ENCODE measurements at places on chromosomes 12 and 14.

DNA sequence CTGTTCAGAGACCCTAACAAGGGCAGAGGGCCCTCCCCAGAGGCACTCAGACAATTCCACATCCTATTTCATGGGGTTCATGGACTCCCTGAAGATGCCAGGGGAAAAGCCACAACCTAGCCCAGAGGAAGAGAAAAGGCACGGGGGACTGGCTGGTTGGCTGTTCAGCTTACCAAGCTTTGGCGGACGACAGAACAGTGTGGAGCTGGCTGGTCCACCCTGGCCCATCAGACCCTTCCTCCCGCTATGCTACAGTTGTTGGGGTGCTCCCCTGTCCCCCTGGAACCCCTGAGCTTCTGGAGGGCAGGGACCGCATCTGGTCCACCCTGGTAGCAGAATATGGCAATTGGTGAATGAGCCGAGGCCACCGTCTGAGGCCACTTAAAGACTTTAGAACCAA lies 6.3 kb downstream of the TESC start:
- no peak for DNase-seq

GRCh38 chr12:8493084-8493483 lies 20.2 kb upstream of the CLEC4D start:
- no peak for DNase-seq

DNA sequence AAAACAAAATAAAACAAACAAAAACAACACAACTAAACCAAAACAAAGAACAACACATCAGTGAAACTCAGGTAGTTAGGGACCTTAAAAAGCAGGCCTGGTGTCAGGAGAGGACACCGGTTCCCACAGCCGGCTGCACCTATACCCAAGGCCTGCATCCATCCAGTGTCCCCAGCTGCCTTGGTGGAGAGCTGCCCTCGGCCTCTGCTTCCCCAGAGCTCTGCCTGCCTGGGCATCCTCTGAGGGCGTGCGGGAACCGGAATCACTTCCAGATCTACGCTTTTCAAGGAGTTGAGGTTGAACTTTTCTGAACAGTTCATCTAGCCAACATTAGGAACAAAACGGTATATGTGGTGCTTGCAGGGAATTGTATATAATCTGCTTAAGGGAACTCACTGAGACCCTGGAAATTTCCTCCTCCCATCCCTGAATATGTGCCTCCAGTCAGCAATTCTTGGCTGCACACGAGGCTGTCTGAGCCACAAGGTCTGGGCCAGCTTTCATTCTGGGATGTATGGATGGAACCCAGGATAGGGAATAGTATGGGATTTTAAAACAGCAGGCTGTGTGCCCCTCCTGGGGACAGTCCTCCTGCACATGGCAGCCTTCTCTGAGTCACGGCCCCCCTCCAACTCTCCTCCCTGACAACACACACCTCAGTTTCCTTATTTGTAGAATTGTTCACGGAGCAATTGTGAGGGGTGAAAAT lies 319.0 kb upstream of the RTL1 start:
- no peak for DNase-seq

- DNase-seq = no peak
Observed at GRCh38 chr14:54206516-54206915, 190.3 kb upstream of the CDKN3 start.

DNA sequence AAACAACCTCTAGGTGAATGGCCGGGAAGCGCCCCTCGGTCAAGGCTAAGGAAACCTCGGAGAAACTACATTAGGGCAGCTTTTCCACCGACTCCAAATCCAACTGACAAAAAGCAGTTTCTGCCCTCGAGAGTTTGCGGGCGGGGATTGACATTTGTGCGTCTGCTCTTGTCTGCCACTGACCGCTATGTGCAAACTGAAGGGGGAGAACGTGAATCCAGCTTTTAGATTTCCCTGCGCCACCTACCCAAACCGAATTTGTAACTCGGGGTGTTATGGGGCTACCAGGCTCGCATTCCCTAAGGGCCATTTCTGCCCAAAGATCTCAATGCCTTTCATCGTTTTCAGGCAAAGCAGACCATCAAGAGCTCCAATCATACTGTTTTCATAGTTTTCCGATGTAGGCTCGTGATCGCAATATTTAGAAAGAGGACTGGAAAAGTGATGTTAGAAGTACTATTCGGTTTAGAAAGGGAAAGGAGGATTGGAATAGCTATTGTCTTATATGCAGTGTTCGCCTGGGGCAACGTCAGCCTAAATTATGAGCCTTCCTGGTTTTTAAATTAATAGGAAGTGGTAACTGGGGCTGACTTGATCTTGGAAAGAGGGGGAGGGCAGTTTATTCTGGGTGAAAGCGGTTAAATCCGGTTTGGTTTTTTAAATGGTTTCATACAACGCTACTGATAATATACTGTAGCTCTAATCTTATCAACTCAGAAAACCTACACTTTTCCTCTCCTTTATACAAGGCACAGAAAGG lies 45.4 kb downstream of the BCAT1 start:
- DNase-seq = no peak

Measured in HT1080 (cell line).